ENCODE measurements at places on chromosomes 11 and 22.

GRCh38 chr22:22449819-22450218 is 58.7 kb downstream of the ZNF280B start:
- ATAC-seq, result no peak

DNA sequence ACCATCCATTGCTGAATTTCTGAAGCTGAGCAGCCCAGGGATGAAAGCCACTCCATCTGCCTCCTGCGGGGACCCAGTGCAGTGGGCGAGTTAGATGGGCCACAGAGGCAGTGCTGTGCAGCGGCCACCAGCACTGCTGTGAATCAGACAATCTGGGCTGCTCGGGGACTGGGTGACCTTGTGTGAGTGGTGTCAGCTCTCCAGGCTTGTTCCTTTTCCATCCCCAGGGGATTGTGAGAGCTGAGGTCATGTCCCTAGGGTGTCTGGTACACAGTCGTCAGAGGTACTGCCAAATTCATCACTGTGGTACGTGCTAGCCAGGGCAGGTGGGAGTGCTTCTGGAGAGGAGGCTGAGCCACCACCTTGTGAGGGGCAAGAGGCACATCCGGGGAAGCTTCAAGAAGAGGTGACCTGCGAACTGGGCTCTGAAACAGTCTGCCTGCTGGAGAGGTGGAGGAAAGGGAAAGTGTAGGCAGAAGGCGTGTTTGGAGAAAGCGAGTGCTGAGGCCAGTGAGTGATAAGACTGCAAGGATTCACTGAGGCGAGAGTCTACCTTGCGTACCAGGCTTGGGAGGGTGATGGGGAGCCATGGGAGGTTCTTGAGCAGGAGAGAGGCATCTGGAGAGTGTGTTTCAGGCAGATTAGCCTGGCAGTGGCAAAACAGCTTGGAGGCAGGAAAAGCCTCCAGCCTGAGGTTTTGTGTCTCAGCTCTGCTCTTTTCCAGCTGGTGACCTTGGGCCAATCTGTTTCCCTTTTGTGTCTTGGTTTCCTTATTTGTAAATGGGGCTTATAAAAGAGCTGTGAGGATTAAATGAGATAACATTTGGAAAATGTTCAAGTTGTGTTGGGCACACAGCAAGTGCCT is 22.7 kb downstream of the CACNA1I start:
- no peak for ATAC-seq

DNA sequence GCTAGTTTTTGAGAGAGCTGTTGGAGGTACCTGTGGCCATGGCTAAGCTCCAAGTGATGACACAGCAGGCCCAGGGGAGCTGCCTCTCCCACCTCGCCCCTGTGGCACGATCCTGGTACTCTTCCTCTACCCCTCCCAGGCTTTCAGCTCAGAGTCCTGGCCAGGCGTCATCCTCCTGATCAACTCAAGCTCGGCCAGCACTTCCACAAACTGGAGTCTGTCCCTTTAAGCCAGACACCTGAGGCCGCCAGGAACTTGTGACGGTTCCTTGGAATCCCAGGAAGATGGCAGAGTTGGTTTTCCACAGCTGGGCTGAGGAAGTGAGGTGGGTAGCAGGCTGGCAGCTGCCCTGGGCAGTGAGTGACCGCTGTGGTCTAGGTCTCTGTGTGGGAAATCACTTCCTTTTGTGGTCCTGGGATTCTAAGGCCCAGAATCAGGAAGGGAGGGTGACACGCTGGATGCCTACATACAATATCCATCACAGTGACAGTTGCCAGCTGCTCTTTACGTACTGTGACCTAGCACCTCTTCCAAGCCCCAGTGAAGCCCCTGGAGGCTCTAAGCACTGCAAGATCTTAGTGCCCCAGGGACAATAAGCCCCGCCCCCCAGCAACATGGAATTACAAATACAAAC is 3.2 kb upstream of the CST6 start:
- no peak for ATAC-seq

DNA sequence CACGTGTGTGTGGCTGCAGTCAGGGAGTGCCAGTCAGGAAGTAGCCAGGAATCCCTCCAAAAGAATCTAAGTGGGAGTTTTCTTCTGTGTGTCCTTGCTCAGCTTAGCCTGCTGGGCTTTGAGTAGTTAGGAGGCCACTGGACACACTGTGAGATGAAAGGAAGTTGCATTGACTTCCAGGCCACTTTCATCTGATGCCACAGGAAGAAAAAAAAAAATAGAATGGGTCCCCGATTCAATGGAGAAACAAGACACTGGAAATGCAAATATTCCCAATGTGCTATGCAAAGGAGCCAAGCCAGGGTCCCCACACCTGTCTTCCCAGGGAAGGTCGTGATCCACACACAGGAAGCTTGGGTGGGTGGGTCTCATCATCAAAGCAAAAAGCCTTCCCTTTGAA is 95.6 kb upstream of the E2F8 start:
- no peak for ATAC-seq

- ATAC-seq, result no peak
These were observed 8.2 kb downstream of the ROBO4 start for GRCh38 chr11:124889191-124890091.

- ATAC-seq, result no peak
These were observed 7.6 kb upstream of the LMO2 start for GRCh38 chr11:33899400-33900037.

GRCh38 chr11:20131788-20132666 is 28.2 kb downstream of the DBX1 start:
- peak; percentile 14 for ATAC-seq

GRCh38 chr22:41828516-41828915 is 4.4 kb upstream of the SREBF2 start:
- no peak for ATAC-seq

GRCh38 chr11:35780951-35781860 is 118.6 kb downstream of the TRIM44 start:
- no peak for ATAC-seq

- no peak for ATAC-seq
These were observed 1.4 kb upstream of the LRRC10B start for GRCh38 chr11:61507012-61507768.

DNA sequence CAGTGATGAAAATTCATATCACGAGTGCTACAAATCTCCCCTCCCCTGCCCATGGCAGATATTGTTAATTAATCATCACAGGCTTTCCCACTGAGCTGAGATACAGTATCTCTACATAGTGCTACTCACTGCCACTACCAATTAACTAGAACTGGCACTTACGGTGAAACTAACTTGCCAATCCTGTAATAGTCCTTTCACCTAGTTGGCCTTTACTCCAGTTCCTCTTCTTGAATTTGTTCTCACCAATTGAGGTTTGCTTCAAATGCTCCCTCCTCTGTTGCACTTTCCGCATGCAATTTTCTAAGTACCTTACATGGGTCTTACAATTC is 11.9 kb upstream of the PRRG4 start:
- ATAC-seq, result peak; percentile 65

GRCh38 chr11:60184824-60185511 is 2.1 kb upstream of the MS4A6A start:
- ATAC-seq, result no peak

DNA sequence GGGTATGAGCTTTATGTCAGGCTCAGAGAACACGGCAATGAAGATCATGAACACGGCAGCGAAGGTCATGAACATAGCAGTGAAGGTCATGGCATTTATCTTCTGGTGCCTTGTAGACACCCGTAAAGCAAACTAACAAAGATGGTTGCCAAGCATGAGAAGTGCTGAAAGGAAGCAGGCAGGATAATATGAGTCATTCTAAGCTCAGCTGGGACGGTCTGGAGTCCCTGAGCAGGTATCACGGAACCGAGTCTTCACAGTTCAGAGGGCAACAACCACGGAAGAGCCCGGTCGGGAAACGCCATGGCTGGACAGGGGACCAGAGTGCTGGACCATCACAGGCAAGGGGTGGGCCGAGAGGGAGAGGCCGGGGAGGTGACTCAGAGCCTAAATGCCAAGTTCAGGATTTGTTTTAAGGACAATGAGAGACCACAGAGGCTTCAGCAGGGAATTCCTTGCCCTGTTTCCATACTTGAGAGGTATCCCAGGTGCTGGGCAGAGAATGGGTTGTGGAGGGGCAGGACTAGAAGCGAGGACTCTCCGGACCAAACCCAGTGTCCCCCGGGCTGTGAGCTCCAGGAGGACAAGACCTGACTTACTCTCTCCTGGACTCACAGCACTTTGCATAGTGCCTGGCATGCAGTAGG is 13.1 kb upstream of the MS4A10 start:
- no peak for ATAC-seq

DNA sequence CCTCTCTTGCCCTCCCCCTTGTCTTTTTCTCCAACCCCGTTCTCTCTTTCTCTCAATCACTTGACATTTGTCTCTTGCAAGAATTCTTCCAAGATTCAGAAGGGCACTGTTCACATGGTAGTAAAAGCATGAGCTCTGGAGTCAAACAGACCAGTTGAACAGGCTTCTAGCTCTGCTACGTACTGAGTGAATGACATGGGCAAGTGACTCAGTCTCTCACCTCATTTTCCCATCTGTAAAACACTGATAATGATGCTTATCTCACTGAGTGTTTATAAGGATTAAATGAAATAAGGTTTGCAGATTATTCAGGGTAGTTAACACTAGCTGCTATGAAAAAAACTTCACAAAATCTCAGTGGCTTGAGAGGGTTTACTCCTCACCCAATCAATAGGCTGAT is 5.9 kb upstream of the IL10RA start:
- peak; percentile 54 for ATAC-seq

DNA sequence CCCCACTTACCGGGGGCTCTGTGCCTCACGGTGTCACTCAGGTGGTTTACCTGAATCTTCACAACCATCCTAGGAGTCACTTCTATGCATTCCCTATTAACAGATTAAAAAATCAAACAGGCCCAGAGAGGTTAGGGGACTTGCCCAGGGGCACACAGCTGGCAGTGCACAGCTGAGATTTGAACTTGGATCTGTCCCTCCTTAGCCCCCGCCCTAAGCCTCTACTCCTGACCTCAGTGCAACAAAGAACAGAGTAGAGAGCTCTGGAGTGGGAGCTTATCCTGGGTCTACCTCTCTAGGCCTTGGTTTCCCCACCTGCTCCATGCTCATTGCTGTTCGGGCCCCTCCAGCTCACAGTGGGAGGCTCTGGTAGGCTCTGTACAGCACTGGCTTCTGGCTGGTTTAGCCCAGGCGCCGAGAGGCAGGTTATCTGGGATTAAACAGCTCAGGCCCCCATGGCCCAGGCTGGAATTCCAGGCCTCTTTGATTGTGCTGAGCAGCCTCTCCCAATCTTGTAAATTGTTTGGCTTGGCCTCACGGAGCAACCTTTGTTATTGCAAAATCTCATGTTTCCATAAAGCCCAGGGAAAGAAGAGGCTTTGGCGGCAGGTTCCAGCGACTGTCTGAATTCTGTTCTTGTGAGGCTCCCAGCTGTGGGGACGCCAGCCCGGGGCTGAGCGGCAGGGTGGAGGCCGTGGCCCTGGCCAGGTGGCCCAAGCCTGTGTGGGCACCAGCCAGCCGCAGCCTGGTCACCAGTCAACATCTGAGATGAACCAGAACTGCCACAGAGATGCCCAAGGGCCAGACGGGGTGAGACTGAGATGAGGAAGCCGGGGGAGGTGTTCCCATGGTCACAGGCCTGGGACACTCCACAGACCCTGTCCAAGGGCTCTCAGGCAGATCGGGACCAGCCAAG is 28.9 kb upstream of the SHISAL1 start:
- ATAC-seq, result no peak

- ATAC-seq, result no peak
These were observed 23.3 kb downstream of the BCR start for GRCh38 chr22:23203452-23204124.

DNA sequence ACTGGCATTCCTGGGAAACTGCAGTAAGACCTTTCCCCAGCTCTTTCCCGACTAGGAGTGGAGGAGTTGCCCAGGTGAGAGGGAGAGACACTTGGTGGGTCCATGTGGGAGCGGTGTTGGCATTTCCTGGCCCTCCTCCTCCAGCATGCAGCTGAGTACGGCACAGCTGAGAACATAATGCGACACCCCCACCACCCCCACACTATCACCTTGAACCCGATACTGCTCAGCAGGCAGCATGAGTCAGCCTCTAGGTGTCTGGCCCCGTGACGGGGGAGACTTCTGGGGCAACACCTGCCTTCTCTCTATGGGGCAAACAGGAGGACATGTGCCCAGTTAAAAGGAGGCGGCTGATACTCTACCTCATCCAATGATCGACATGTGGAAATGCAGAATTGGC is 64.4 kb downstream of the PKNOX2 start:
- ATAC-seq, result no peak

DNA sequence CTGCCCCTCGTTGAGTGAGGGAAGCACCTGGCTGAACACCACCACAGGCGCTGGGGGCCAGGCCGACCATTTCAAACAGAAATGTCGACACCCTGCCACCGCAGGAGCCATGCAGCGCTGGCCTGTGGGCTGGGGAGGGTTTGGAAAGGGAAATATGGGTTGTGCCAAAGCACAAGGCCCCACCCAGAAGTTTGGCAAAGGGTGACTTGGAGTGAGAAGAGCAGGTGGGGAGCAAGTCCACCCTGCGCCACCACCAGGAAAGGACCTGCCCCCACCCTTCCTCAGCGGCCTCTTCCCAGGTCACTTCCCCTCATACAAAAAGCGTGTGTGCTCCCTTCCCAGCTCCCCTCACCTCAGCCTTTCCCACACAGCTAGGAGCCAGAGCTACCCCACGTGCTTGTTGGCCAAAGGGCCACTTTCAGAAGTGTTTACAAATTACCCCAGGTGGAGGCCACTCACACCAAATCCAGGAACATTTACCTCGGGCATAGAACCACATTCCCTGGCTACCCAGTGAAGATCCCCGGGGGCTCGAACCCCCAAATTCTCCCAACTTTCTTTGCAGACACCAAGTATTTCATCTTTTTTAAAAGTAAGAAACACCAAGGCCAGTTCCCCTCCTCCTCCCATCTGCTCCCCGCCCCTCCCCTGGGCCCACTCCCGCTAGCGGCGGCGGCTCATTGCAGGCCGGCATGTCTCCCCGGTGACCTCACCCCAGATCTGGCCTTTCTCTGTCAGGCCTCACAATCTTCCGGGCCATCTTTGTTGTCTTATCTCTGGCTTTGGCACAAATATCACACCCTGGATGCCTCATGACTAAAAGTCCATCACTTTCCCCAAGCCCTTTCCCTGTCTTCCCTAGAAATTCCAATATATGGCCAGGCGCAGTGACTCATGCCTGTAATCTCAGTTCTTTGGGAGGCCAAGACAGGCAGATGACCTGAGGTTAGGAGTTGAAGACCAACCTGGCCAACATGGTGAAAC is 20.5 kb upstream of the SCGB1A1 start:
- no peak for ATAC-seq

DNA sequence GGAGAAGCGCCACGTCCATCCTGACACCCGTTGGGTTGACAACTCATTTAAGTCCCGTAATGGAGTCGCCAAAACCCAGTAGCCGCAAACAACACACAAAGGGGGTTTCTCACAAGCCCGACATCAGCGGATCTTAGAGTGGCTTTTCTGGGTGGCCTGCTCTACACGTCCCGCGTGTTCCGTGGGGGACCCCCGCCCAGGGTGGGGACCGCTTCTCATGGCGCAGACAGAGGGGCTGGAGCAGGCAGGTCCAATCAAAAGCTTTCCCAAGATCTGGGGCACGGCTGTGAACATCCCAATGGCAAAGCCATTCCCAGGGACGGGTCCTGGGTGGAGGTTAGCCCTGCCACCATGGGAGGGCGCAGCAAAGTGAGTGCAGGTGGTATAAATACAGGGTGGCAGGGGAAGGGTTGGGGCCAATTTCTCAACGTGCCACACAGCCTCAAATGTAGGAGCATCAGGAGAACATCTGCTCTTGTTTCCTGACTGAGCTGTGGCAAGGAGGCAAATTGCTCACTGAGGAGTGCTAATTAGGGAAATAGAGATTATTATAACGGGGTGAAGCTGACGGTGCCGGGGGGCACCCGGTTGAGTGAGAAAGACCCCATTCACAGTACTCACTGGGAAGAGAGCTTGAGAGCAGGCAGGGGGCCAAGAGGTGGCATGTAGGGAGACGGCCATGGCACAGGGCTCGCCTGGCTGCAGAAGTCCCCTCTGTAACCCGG is 1447.2 kb downstream of the TBC1D22A start:
- ATAC-seq, result no peak

- ATAC-seq, result no peak
These were observed 34.9 kb downstream of the CADM1 start for GRCh38 chr11:115469361-115469760.

All from activated CD4-positive, CD25-positive, alpha-beta regulatory T cell treated with anti-CD3 and anti-CD28 coated beads, Interleukin-2, amount 50 U/mL, for 24 hours (primary cell).